ENCODE measurements at places on chromosomes 7 and 10. TPM values are rescaled to one million over a fixed set of nuclear protein-coding genes. Genes with fewer than 3 reads are reported as not detected.

The DGKB gene
- total RNA-seq, result 1.5 TPM

The FAM131B gene
- total RNA-seq, result 0.82 TPM

The NUTM2E gene
- 0.16 TPM for total RNA-seq

The NPTX2 gene
- total RNA-seq, result 2.0 TPM

The KIF11 gene
- total RNA-seq, result 1.6 TPM

The OR2A1 gene
- not detected for total RNA-seq

The GCK gene
- 0.25 TPM for total RNA-seq

The EVX1 gene
- total RNA-seq, result not detected

The CALHM2 gene
- 26.0 TPM for total RNA-seq

The PRKG1 gene
- total RNA-seq, result 14.8 TPM

The HEPACAM2 gene
- total RNA-seq, result 2.5 TPM

The UCMA gene
- total RNA-seq, result not detected

The GOT1 gene
- 73.2 TPM for total RNA-seq

The HGF gene
- 23.8 TPM for total RNA-seq

The NXPH1 gene
- total RNA-seq, result not detected

GRCh38 chr10:102669206-102670064 is 25.2 kb downstream of the TRIM8 start:
- no peak for DNase-seq

GRCh38 chr7:23618241-23618640 is 21.1 kb downstream of the CCDC126 start:
- DNase-seq, result no peak

DNA sequence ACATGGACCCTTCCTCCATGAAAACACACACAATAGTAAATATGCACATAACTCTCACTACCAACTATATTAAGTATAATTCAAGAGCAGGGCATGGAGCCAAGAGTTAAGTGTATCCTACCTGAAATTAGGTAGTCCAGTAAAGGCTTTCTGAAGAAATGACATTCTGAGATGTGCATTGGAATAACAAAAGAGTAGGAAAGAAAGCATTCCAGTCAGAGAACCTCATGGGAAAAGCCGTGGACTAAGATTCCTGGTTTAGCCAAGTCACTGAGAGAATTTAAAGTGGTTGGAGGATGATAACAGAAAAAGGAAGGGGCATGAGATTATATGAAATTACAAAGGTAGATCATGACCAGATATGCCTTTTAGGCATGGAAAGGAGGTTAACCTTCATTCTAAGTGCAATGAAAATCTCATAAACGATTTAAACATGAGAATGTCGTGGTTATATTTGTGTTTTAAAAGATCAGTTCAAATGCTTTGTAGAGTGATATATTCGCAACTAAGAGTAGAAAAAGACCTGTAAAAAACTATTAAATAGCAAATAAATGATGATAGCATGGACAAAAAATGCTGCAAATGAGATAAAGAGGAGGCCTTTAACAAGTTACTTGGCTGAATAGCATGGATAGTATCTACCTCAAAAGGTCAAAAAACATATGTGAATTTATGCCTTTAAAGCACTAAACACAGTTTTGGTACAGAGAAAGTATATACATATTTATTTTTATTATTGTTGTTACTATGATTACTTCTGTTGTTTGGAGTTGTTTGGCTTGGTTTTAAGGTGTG is 767.4 kb upstream of the GHITM start:
- DNase-seq, result no peak

DNA sequence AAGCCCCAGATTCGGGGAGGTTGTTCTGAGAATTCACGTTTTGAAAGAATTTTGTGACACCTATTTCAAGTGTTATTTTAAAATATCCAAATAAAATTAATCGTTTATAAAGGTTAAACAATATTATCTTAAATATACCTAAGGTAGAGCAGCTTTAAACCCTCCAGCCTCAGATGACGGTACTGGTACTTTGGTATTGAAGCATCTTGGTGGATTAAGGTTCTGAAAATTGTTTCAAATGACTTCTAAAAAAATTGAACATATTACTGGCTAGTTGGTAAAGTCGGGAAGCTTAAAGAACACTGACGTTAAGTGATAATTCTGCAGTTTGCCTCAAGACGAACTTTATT is 392 bp upstream of the HUS1 start:
- DNase-seq, result no peak

- DNase-seq, result no peak
Observed at GRCh38 chr10:129280155-129280502, 186.9 kb upstream of the MGMT start.

GRCh38 chr10:57468894-57469432 is 798.7 kb downstream of the IPMK start:
- no peak for DNase-seq

GRCh38 chr10:88892222-88892967 is 12.3 kb downstream of the STAMBPL1 start:
- no peak for DNase-seq

DNA sequence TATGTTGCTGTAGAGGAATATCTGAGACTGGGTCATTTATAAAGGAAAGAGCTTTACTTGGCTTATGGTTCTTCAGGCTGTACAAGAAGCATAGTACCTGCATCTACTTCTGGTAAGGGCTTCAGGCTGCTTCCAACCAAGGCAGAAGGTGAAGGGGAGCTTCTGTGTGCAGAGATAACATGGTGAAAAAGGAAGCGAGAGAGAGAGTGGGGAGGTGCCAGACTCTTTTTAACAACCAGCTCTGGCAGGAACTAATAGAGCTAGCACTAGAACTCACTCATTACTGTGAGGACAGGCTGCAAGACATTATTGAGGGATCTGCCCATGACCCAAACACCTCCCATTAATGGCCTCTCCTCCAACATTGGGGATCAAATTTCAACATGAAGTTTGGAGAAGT is 94.5 kb downstream of the KIF20B start:
- no peak for DNase-seq

- no peak for DNase-seq
Observed at GRCh38 chr10:109114579-109114978, 808.7 kb downstream of the XPNPEP1 start.

DNA sequence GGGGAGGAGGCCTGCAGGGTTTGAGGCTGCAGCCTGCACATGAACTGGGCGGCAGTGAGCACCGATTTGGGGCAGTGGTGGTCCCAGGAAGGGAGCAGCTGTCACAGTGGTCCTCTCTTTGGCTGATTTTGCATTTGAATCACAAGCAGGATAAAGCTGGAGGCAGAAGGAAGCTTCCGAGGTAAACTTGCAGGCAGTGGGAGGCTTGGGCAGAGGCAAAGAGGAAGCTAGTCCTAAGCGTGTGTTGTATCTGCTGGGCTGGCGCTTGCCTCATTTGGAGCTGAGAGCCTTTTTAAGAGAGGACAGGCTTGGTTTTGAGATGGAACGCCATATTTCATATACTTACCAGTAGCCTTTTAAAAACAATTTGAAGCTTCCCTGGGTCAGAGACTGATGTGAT is 177.2 kb upstream of the PODXL start:
- DNase-seq, result no peak

GRCh38 chr10:109987452-109988211 is 20.2 kb upstream of the ADD3 start:
- no peak for DNase-seq

- no peak for DNase-seq
Observed at GRCh38 chr7:39085590-39086049, 107.9 kb downstream of the POU6F2 start.

- no peak for DNase-seq
Observed at GRCh38 chr7:16417906-16418305, 3.4 kb downstream of the CRPPA start.

DNA sequence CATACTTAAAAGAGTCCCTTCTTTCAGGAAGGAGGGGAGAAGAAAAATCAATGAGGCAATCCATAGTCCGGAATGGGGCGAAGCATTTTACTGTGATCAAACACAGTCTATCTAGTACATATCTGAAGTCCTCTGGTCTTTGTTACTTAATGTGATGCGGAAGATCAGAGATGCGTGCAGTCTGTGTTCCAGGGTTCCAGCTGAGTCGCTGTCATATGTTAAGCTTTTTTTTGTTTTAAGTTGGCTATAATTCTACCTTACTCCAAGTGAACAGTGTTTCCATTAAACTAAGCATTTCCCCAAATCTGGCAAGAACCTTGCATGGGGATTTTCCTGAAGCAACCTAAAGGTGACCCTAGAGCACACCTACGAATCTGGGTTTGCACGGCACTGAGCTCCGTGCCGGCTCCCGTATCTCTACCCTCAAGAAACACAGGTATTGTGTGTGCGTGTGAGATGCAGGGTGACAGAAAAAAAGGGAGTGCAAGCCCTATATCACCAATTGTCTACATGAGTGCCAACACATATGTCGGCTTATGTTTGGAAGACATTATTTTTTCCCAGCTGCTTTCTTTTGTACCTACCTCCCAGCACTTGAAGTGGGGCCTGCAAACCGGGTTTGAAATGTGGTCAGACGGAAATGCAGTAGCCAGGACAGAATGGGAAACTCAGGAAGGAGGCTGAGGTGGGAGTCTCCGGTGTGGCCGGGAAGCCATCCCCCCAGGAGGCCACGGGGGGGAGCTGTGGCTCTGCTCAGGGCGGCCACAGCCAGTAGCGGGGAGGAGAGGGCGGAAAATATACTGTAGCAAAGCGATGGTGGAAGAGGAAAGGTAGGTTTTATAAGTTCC is 435.8 kb upstream of the MGMT start:
- peak; percentile 85 for DNase-seq

DNA sequence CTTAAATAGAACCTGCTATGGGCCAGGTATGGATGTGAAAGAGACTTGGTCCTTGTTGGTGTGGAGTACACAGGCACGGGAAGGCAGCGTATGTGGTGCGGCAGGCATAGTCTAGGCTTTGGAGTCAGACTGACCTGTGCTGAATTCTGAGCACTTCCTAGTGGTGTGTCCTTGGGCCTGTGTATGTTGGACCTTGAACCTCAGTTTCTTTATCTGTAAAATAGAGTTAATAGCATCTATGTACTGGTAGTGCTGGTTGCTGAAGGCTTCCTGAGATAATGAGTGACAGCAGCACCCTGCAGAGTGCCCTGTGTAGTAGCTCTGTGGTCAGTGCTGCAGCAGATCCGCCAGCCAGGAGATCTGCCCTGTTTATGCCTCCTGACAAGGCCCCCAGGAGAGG is 5.3 kb upstream of the SFRP5 start:
- no peak for DNase-seq

DNA sequence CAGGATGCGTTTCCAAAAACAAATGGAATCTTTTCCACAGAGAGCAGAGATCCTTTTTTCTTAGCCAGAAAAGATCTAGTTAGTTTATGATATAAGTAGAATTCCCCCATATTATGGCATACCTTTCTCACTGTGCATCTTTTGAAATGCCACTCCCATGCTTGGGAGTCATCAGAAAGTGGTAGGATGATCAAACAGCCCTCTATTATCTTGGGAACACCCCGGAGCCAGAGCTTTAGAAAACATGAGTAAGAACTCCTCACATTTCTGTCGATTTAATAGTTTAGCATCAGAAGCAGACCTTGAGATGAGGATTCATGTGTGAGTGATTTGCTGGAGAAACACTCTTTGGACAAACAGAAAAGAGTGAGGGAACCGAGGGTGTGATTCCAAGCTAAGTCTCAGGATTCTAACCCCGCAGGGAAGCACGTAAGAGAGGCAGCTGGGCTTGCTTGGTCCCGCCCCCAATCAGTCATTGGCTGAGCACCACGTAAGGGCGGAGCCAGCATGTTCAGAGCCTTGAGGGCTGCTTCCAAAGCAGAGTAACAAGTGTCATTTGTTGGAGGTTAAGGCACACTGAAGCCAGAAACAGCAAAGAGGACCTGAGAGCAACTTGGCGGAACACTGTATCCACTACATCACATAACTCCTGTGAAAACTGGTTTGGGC is 43.7 kb upstream of the NXPH1 start:
- peak; percentile 65 for DNase-seq

- DNase-seq, result no peak
Observed at GRCh38 chr7:123792547-123792946, 43.7 kb upstream of the WASL start.

- DNase-seq, result peak; percentile 50
Observed at GRCh38 chr7:504221-505111, 15.2 kb downstream of the PDGFA start.

DNA sequence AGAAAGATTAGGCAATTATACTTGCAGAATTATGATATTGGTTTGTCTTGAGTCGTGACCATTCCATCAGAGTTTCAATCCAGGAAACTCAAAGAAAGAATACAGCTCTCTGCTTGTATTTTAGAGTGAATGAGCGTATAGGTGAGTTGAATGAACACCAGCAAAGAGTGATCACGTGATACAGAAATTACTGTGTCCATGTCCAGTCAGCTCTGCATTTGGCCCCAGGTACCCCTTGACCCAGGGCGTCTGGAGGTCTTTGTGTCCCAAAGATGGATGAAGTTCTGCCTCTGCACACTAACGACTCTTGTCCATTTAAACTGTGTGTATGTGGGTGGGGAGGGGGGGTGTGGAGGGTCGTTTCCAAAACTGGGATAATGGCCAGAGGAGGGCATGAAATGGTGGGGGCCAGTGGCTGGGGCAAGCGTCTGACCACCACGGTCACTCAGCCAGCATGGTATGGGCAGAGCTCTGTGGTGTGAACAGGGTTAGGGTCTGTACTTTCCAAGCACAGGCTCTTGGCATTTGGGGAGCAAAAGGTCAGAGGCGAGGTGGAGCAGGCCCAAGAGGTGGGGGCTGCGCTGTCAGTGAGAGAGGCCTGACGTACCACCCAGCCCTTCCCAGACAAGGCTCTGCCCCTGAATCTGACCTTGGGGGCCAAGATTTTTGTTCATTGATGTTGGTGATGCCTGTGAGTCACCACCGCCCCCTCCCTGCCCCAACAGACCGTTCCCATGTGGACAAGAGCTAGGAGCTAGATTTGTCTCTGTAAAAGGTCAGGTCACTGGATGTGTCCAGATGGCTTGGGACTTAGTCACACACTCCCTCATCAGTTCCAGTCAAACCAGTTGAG is 1.4 kb downstream of the PTPRE start:
- no peak for DNase-seq

- peak; percentile 23 for DNase-seq
Observed at GRCh38 chr10:117666166-117666565, 123.6 kb downstream of the EMX2 start.

GRCh38 chr10:132481690-132482089 is 55.9 kb upstream of the INPP5A start:
- DNase-seq, result no peak

- DNase-seq, result no peak
Observed at GRCh38 chr10:31158011-31158658, 126.5 kb upstream of the ZNF438 start.

DNA sequence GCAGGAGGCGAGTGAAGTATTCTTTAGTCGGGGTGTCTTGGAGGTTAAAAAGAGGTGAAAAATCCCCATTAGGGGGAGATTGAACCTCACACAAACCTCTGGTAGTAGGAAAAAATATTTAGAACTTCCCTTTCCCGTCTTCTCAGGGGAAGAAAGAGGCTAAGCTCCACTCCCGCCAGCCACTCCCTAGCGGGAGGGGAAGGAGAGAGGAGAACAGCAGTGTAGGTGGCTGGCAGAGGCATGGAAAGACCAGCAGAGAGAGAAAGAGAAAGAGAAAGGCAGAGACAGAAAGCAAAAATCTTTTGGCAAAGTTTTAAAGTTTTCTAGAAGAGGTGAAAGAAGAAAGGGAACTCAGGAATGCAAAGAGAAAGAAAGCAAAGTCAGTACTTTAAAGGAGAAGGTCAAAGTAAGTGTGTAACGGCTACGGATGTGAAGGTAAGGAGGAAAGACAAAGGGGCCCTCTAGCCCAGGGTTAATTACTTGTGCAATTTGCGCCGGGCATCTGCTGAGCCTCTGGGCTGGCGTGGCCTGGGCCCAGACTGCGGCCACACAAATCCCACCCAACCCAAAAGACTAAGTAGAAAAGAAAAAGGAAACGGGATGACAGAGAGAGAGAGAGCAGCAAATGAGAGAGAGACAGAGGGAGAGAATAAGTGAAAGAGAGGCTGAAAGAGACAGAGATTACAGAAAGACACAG is 72.3 kb upstream of the ZNF746 start:
- DNase-seq, result no peak

- no peak for DNase-seq
Observed at GRCh38 chr10:106392778-106393177, 771.7 kb downstream of the SORCS1 start.

- DNase-seq, result peak; percentile 90
Observed at GRCh38 chr7:33905389-33906032, at the start of gene BMPER. TSS of gene BMPER (plus strand) at chr7:33905539. CDS start at chr7:33905614, 75 bp downstream.

Measured in kidney (tissue), 22 donors.